ENCODE measurements at places on chromosomes 16 and 17.

DNA sequence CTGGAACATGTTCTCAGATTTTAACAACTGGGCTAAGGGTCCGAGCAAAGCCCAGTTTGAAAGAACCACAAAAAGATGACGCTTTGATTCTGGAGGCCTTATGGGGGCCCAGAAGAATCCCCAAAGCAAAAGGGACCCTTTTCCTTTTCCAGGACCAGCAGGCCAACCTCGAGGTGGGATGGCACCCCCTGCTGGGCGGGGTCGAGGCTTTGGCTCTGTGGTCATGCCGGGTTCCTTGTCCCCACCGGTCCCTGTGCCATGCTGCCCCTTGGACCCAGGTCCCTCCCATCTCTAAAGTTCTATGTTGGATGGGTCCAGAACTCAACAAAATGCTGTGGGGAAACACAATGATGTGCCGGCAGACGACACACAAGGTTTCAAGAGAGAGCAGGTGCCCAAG, 30.9 kb downstream of the TMEM204 start:
- DNase-seq = no peak

GRCh38 chr17:8126491-8127066, 2.7 kb upstream of the HES7 start:
- DNase-seq = no peak

- DNase-seq = no peak
These were observed 280.3 kb upstream of the FOXF1 start for GRCh38 chr16:86229866-86230656.

DNA sequence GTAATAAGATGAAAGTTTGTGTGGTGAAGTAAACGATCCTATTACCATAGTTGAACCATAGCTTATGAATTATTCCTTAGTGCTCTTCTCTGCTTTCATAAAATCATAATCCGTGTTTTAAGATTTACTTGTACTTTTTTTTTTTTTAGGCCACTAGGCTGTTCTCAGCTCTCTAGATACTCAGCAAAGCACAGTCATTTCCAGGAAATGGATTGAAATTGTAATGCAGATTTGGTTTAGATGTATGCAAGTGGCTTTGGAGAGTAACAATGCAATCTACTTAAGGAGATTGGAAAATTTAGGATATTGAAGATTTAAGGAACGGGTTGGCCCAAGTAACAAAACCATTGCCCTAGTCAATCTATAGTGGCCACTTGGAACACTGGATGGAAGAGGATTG, 125.1 kb downstream of the PITPNC1 start:
- no peak for DNase-seq

- DNase-seq = no peak
These were observed 782 bp downstream of the POLR2A start for GRCh38 chr17:7484919-7485377.

GRCh38 chr17:39943702-39944392, 16.3 kb downstream of the LRRC3C start:
- DNase-seq = no peak

DNA sequence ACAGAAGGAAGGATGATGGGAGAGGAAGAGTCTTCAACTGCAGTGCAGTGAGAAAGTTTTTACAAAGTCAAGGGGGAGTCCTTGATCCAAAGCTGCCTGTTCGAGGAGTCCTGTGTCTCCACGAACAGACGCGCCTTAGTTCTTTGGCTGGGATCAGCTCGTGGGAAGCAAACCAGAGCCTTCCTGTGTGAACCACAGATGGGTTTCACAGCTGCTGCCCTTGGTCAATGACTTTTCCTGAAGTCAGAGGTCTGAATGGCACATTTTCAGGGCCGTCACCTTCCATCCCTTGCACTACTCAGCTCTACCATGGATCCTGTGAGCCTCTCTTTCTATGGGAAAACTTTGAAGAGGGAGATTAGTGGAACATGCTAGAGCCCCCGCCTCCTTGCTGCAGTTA, 4.2 kb upstream of the SBK1 start:
- no peak for DNase-seq

DNA sequence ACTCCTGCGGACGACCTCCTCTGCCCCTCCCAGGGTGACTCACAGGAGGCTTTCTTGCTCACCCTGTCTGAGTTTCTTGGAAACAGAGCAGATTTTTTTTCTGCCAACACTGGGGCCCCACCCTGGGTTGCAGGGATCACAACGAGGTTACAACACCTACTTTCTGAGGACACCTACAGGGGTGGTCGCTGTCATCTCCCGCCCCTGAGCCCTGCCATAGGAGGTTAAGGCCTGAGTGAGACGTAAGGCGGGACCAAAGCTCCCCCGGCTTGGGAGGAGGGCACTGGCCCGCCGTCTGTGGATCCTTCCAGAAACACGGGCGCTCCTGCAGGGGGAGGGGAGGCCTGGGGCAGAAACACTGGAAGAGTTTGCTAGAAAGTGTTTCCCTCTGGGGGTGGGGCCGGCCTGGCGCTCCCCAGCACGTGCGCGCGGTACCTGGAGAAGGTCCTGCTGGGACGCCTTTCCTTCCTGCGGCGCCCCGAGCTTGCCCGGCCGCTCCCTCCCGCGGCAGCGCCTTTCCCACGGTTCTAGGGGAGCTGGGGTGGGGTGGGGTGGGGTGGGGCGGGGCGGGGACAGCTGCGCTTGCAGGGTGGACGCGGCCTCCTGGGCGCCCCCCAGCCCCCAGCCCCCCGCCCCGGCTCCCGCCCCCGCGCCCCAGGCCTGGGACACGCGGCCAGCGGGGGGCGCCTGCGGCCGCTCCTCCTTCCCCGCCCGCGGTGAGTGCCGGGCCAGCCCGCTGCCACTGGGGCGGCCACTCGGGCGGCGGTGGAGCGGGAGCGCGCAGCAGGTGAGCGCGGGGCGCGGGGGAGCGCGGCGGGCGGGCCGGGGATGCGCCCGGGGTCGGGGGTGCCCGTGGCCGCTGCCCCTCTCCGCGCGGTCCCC, 20.7 kb upstream of the ADCY7 start:
- DNase-seq = peak; percentile 23

GRCh38 chr17:30064738-30065137, 51.9 kb upstream of the NSRP1 start:
- DNase-seq = no peak

DNA sequence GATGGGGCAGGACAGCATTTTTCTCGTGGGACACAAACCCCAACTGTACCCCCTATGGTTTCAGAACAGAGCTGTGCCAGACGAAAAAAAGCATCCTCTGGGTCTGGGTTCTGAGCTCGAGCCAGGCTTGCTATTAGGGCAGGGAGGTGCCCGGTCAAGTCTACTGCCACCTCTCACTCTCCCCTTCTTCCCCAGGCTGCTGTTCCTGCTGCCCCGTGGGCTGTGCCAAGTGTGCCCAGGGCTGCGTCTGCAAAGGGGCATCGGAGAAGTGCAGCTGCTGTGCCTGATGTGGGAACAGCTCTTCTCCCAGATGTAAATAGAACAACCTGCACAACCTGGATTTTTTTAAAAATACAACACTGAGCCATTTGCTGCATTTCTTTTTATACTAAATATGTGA, 1.1 kb downstream of the MT1E start:
- no peak for DNase-seq
